ENCODE measurements at places on chromosomes 2 and 18.

GRCh38 chr18:10015941-10016819 is 102.4 kb downstream of the VAPA start:
- no peak for DNase-seq

DNA sequence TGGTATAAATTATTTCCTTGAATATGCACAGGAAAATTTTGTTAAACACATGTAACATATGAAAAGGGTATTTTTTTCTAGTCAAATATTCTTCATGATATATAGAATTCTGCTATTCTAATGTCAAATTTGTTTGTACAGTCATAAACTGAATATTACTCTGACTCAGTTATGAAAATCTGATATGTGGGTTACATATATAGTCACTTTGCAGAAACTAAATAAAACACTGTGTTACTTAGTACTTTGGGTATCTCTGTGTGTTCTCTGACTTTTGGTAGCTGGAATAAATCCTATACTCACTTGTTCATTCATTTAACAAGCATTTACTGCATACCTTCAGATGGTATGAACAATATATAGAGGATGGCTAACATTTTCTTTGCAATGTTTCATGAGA is 159.4 kb downstream of the TTC27 start:
- DNase-seq: no peak

GRCh38 chr2:150477347-150477746 is 10.1 kb downstream of the RND3 start:
- no peak for DNase-seq

DNA sequence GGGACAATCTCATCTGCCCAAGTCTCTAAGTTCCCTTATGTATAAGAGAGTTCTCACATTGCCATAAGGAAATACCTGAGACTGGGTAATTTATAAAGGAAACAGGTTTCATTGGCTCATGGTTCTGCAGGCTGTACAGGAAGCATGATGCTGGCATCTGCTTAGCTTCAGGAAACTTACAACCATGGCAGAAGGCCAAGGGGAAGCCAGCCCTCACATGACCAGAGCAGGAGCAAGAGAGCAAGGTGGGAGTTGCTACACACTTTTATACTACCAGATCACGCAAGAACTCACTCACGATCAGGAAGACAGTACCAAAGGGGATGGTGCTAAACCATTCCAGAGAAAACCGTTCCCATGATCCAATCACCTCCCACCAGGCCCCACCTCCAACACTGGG is 73.9 kb downstream of the PRKRA start:
- DNase-seq: no peak

DNA sequence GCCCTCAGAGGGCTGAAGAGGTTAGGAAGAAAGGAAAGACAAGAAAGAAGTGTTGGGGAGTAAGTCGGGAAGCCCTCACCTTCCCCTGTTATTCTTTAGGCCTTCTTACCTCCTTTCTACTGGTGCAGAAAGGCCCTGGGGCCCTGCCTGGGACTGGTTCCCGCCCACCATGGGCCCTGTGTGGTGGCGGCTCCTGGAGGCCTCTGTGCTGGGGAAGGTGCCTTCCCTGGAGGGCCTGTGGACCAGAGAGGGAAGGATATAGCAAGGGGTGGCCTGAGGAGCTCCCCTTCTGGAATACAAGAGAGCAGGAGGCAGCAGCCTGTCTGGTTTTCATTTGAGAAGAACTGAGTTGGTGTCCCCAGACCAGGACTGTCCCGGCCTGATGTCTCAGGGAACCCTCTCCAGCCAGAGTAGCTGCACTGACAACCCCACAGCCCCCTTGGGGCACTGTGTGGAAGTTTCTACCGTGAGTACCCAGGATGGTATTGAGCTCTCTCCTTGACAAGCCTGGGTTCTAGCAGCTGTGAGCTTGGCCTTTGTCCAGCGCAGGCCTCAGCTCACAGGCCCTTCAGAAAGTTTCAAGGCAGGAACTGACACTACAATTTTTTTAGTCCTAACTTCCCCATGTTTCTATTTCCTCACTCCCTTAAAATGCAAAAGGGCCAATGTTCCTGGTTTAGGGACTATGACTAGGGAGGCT is 47.1 kb downstream of the EFR3B start:
- DNase-seq: no peak

DNA sequence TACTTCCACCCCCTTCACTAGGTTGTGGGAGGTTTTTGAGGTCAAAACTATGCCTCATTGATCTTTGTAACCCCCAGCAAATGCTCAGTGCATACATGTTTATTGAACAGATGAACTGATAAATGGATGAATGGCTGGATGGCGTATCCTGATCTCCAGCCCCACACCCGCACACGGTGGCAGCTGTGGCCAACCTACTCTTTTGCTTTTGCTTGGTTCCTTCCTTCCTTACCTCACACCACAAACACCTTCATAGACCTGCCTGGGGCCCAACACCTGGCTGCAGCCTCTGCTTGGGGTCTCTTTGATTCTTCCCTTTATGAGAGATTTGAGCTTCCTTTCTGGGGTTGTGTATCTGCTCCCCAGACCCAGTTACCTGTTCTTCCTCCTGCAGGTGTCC is 25.9 kb downstream of the SPP2 start:
- no peak for DNase-seq

GRCh38 chr2:17104454-17104853 is 413.8 kb downstream of the RAD51AP2 start:
- DNase-seq: no peak

GRCh38 chr2:34604164-34604563 is 1005.1 kb upstream of the FAM98A start:
- no peak for DNase-seq

GRCh38 chr2:122764014-122764413 is 1008.6 kb downstream of the TSN start:
- no peak for DNase-seq

GRCh38 chr18:21444465-21445212 is 155.9 kb downstream of the ESCO1 start:
- DNase-seq: no peak

DNA sequence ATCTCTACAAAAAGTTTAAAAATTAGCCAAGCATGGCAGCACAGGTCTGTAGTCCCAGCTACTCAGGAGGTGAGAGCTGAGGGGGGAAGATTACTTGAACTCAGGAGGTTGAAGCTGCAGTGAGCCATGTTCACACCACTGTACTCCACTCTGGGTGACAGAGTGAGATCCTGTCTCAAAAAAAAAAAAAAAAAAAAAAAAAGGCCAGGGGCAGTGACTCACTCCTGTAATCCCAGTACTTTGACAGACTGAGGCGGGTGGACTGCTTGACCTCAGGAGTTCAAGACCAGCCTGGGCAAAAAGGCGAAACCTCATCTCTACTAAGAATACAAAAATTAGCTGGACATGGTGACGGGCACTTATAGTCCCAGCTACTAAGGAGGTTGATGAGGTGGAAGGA is 37.0 kb downstream of the PUM2 start:
- no peak for DNase-seq

GRCh38 chr2:233353769-233354499 is at the start of gene DGKD:
Gene DGKD (plus strand): TSS chr2:233354494. CDS start chr2:233354519, 25 bp downstream.
- DNase-seq: peak; percentile 45
